HTR-8/SVneo (cell line): ENCODE measurements at places on chromosomes 1 and 21.

GRCh38 chr1:2566101-2567045 is 10.2 kb downstream of the TNFRSF14 start:
- no peak for DNase-seq

DNA sequence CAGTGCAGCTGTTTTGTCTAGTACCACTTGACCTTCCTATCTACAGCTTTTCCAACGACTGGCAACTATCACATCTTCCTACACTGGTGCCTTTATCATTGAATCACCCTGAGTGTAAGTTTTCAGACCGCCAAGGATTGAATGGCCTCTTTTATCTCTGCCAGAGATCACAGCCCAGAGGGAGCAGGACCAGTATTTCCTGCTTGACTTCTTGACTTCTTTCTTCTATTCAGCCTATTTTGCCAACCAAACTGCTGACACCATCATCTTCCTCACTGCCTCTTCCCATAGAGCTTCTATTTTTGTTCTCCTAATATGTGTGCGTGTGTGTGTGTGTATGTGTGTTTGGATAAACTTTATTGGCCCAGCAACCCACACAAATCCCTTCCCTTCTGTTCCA is 53.8 kb downstream of the SERBP1 start:
- DNase-seq, result no peak

- no peak for DNase-seq
These were observed 640.4 kb upstream of the ADGRL4 start for GRCh38 chr1:79646880-79647279.

- no peak for DNase-seq
These were observed 65.2 kb downstream of the SLC37A1 start for GRCh38 chr21:42578761-42579415.

- DNase-seq, result no peak
These were observed 661.5 kb upstream of the ADGRL4 start for GRCh38 chr1:79667848-79668696.

- DNase-seq, result no peak
These were observed 33.5 kb upstream of the RNF19B start for GRCh38 chr1:32998064-32998463.

- DNase-seq, result peak; percentile 40
These were observed 21.1 kb downstream of the C2CD2 start for GRCh38 chr21:41932576-41933312.

DNA sequence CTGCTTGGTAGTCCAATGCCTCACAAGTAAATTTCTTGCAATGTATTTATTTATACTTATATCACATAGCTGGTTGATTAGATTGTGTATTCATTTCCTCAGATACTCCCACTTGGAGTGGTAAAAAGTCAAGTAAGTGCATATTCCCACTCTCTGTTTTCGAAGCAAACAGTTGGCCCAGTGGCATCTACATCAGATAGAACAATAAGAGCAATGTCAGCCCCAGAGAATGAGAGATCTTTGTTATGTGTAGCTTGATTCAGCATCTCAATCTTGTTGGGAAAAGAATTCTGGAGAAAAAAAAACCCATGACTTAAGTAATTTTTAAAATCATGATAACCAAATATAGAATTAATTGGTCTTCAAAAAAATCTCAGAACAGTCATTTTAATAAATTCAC is 25.5 kb downstream of the RGL1 start:
- no peak for DNase-seq

- no peak for DNase-seq
These were observed 632.0 kb downstream of the SMYD3 start for GRCh38 chr1:245874942-245875580.

GRCh38 chr1:23521588-23521987 is 9.4 kb downstream of the E2F2 start:
- DNase-seq, result no peak

- no peak for DNase-seq
These were observed 87.0 kb downstream of the CEP350 start for GRCh38 chr1:180041582-180041981.

DNA sequence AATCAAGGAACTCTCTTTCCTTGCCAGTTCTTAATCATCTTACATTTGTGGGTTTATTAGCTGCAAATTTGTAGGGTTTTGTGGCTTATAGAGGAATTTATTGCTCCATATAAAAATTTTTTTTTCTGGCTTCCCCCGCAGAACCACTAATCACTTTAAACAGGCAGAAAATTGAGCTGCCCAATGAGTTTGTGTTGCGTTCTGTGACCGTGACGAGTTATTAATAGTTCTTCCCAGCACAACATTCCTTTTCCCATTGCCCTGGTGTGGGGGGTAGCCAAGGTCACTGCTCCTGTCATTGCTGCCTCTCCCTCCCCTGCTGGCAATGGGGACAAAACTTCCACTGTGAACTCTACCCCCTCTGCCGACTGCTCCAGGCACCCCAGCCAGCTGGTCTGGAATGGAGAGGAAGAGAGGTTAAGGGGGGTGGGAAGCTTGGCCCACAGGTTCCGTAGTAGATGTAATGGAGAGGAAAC is 55.1 kb downstream of the UBE2T start:
- no peak for DNase-seq

GRCh38 chr1:27132147-27132546 is 22.8 kb downstream of the SLC9A1 start:
- DNase-seq, result no peak

DNA sequence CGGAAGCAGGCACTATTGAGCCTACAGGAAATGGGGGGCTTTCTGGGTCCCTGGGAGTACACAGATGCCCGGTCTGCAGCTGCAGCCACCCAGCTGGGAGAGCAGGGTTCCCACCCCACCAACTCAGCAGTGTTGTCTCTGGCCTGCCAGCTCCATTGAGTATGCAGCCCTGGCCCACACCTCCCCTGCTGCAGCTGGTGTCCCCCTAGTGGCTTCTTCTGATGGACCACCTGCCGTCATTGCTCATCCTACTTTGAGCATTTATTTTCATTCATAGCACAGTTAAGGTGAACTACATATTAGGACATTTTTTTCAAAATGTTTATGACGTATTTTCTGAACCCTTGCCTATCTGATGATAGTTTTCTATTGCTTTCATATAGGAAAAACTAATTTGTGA is 189.8 kb upstream of the LYPLAL1 start:
- peak; percentile 5 for DNase-seq

DNA sequence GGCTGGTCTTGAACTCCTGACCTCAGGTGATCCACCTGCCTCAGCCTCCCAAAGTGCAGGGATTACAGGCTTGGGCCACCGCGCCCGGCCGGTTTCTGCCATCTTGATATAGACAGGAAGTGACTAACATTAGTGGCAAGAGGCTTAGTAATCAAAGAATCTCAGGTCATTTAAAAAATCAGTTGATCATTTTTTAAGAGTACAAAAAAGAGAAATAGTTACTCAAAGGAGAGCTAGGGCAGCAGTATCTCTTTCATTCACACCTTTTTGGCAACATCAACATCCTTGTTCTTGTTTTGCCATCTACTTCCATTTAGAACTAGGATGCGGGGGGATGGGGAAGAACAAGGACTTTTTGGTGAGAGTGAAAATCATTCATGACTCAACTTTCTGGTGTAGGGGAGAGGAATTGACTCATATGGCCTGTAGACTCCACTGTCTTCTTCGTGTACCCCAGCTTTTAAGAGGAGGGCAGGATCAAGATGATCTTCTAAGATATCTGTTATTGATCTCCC is 8.8 kb downstream of the FCRLB start:
- DNase-seq, result no peak

DNA sequence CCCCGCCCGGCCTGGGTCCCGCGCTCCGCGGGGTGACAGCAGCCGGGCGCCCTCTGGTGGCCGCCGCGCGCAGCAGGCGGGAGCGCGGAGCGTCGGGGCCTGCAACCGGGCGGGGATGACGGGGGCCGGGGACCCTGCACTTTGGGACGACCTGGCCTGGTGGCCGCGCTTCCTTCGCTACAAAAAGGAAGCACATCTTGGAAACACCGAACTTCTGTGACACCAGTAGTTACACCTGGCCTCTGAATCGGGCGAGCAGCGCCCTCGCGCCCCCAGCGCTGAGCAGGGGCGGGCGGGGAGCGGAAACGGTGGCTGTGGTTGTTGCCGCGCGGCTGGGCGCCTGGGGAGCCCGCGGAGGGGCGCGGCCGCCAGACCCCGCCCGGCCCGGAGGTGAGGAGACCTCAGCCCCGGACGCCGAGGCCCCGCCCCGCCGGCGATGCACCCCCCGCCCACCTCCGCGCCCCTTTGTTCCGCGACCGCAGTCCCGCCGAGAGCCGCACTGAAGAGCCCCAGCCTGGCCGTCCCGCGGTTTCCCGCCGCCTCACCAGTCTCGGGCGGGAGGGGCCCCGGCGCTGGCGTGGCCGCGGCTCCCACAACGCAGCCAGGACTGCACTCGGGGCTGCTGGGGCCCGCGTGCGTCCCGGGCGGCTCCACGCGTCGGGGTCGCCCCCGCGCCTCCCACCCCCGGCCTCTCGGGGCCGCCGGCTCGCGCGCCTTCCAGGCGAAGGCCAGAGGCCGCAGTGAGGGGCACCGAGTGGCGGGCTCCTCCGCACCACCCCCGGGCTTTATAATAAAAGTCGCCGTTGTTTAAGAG is 59.3 kb downstream of the H3-3A start:
- peak; percentile 80 for DNase-seq

- no peak for DNase-seq
These were observed 1.8 kb downstream of the CTTNBP2NL start for GRCh38 chr1:112397841-112398240.

- DNase-seq, result no peak
These were observed 97.0 kb downstream of the LHX4 start for GRCh38 chr1:180327089-180327488.

GRCh38 chr1:166073489-166073888 is 93.3 kb downstream of the FAM78B start:
- DNase-seq, result no peak

GRCh38 chr21:25496825-25497482 is 110.3 kb downstream of the MRPL39 start:
- no peak for DNase-seq

GRCh38 chr1:230575886-230576500 is 66.3 kb upstream of the COG2 start:
- DNase-seq, result no peak

- no peak for DNase-seq
These were observed 13.9 kb downstream of the EPHX1 start for GRCh38 chr1:225823811-225824261.

GRCh38 chr1:243264717-243265116 is 8.9 kb downstream of the SDCCAG8 start:
- no peak for DNase-seq

- DNase-seq, result peak; percentile 43
These were observed 168.4 kb downstream of the ZZZ3 start for GRCh38 chr1:77513839-77514763.

DNA sequence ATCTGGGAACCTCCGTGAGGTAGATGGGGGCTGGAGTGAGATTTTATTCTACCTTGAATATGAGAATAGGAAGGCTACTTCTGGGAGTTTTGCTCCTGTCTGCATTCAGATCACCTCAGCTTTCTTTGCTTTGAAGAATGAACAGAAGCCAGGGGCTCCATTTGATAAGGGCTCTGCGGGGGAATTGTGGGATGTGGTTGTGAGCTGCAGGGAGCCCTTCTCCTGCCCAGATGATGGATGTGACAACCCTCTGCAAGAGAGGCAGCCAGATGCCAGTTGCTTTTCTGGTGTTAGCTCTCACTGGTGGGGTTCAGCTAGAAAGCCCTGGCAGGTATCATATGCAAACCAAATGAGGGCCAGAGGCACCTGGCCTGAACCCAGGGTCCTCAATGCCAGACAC is 21.5 kb downstream of the IER5 start:
- DNase-seq, result no peak

DNA sequence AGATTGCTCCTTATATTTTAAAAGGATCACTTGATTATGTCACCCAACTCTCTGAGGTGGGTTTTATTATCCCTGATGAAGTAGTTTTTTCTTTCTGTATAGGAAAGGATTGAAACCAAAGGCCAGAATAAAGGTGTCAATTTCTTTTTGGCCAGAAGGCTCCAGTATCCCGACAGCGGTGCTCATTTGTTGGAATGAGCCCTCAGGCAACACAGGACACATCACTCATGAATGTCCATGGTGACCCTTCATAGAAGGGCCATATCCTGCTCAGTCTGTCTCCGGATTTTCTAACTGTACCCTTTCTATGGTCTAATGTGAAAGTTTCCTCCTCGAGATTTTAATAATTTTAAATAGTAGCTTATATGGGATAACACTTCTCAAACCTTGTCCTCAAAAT is 171.3 kb upstream of the USP24 start:
- peak; percentile 10 for DNase-seq

DNA sequence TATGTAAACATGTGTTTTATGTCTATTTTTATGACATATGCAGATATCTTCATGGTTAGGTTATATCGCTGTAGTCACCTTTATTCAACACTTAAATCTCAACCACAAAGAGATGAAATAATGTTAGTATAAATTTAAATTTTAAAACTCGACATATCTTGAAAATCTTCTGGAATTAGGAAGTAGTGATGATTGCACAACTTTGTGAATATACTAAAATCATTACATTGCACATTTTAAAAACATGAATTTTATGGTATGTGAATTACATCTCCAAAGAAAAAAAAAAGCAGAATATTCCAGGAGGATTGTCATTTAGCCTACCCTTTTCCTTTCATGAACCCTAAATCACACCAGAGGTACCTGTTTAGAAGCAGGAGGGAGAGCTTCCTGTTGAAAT is 39.4 kb upstream of the CACYBP start:
- no peak for DNase-seq

DNA sequence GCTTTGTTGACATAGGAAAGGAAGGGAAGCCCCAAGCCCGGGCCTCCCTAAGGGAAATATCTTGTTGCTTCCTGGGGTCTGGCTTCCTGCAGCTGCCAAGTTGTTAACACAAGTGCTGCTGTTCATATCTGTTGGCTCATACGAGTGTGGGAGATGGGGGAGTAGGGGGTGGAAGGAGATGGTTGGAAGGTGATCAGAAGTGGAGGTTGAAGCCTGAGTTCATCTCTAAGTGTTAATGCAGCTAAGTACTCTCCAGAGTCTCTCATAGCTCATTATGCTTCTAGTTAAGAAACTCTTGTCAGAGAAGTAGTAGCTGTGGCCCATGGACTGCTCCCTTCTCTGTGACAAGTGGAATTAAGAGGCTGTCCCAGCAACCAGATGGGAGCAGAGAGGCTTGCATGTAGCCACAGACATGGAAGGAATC is 319.2 kb upstream of the SPAG17 start:
- DNase-seq, result no peak
